ENCODE measurements at places on chromosomes 2 and 18.

DNA sequence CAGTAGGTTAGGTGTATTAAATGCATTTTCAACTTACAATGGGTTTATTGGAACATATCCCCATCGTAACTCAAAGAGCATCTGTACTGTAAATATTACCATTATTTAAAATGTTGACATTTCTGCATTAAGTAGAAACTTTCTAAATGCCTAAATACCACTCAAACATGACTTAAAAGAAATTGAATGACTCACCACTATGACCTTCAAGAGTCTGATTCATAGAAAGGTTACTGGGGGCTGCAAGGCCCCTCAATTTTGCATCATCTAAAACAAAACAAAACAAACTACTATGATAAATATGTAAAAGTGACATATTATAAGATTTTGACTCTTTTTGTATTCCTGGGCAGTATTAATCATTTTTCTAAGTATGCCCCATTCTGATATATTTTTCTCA lies 7.6 kb downstream of the WDR35 start:
- DNase-seq: no peak

- DNase-seq: no peak
Observed at GRCh38 chr18:8658858-8659485, 46.4 kb upstream of the MTCL1 start.

GRCh38 chr2:96548558-96549465 lies 12.3 kb downstream of the ARID5A start:
- no peak for DNase-seq

GRCh38 chr2:24438106-24438505 lies 52.9 kb upstream of the NCOA1 start:
- no peak for DNase-seq

DNA sequence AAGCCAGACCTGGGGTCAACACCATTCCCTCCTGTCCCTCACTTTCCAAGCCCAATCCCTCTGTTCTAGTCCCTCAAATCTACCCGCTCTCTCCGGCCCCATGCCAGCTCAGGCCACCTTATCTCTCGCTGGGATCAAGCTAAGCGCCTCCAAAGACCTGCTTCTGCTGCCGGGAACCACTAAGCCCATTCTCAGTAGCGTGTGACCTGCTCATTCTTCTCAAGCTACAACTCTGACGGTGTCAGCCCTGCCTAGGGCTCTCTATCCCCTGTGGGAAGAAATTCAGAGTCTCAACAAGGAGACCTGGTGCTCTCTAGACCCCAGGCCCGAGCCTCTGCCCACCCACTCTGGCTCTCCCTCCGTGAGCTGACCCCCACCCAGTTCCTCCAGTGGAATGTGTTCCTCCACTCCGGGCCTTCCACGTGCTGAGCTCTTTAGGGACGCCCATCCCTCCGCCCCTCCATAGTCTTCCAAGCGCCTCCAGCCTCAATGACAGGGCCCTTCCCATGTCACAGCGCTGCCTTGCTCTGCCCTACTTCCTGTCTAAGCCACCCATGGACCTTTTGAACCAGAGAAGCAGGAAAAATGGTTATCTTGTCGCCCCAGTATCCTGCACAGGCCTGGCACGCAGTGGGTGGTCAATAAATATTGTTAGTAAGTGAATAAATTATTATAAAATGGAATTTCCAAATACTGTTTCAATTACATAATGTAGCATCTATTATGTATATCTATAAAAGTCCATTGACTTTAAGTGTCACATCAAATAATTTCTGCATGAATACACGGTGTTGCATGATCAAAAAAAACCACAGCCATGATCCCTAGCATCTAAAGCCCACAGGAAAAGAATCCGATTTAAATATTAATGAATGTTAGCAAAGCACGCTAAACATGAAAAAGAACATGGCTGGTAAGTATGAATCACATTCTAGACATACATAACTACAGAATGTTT lies 127.6 kb downstream of the ZNF516 start:
- no peak for DNase-seq

GRCh38 chr2:24010477-24011249 lies 778 bp downstream of the MFSD2B start:
- no peak for DNase-seq

GRCh38 chr2:197080578-197081216 lies 154.2 kb upstream of the PGAP1 start:
- no peak for DNase-seq

GRCh38 chr2:170878066-170878465 lies 51.0 kb upstream of the GORASP2 start:
- DNase-seq: no peak

DNA sequence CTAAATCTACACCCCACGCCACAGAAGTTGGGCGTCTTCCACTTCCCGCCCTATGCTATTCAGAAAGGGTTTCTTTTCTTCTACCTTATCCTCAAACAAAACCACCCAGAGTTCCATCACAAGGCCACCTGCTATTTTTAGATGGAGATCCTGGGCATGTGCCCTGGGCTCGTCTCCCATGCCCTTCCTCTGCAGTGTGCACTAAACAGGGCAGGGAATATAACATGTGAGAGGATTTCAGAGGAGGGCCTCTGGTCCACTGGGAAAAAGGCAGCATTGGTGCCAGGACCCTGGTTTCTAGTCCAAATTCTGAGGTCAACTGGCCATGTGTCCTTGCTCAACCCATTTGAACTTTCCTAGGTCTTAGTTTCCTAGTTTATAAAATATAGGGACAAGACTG lies 320.0 kb downstream of the NCKAP5 start:
- DNase-seq: no peak

GRCh38 chr2:224922142-224922727 lies 120.0 kb downstream of the DOCK10 start:
- no peak for DNase-seq

DNA sequence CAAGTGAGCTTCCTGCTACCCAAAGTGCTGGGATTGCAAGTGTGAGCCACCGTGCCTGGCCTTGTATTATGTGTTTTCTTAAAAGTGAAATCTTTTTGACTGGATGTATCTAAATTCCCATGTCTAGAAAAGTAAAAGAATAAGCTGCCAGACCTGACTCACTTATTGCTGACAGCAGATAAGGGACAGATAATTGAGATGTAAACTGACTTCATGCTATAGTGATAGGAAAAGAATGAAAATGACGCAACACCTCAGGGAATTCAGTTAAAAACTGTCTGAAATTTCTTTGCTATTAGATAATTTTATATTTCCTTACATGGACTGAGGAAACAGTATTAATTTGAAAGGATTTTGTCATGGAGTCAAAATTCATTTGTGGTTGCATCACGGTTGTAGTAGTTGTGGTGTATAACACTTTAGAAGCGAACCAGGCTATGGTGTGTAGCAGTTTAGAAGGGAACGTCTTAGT lies 19.4 kb downstream of the TTC27 start:
- DNase-seq: no peak
